Thyroid gland (tissue), 4 donors: ENCODE measurements at places on chromosomes 2 and 18. TPM values are rescaled to one million over a fixed set of nuclear protein-coding genes. Genes with fewer than 3 reads are reported as not detected.

DNA sequence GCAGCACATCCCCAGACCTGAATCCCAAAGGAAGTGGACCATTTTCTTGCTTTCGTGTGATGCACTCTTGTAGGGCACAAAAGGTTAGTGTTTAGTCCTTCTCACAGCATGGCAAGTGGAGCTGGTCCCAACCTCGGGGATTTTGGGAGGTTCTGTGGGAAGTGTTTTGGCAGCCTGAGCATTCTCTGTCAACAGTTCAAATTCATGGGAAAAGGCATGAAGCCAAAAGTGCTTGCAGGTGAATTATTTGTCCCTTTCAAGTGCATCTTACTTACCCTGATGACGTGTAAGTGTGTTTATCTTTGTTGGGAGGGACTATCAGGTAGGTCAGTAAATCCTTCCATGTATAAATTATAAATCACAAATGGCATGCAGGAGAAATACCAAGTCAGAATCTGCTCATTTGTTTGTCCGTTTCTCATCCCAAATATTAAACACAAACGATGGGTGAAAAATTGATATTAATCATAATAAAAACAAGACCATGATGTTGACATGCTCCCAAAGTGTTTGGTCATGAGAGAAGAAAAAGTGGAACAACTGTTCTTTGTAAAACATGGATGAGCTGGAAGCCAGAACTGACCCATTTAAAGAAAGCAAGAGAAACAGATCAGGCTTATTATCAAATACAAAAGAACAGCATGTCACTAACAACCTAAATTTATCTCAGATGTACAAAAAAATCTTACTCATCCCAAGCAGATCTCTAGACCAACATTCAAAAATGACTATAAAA lies 57.6 kb downstream of the EPHA4 start:
- DNase-seq, result no peak

Gene LDAH
- 17.2 TPM for total RNA-seq

Gene IL36B
- total RNA-seq, result not detected

Gene CYP1B1
- total RNA-seq, result 10.4 TPM

Gene C2orf81
- 2.3 TPM for total RNA-seq
